ENCODE measurements at places on chromosomes 3 and 15.

- DNase-seq = no peak
Observed at GRCh38 chr3:12415014-12415680, 69.1 kb upstream of the TSEN2 start.

GRCh38 chr3:195182470-195182795 lies 88.5 kb downstream of the XXYLT1 start:
- peak; percentile 55 for DNase-seq

DNA sequence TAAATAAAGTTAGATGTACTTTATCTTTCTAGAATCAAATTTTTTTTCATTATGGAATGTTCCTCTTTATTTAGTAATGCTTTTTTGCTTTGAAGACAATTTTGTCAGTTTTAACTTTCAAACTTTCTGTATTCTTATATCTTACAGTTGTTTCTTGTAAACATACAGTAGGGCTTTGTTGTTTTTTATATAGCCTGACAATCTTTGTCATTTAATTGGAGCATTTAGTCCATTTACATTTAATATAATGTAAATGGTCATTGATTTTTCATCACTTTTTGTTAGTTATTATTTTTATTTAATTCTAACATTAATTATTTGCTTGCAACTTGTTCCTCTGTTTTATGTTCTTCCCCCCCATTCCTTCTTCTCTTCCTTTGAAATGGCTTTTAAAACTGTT lies 55.4 kb upstream of the RNU6-1 start:
- DNase-seq = no peak

GRCh38 chr3:62961874-62962556 lies 86.8 kb upstream of the CADPS start:
- no peak for DNase-seq

DNA sequence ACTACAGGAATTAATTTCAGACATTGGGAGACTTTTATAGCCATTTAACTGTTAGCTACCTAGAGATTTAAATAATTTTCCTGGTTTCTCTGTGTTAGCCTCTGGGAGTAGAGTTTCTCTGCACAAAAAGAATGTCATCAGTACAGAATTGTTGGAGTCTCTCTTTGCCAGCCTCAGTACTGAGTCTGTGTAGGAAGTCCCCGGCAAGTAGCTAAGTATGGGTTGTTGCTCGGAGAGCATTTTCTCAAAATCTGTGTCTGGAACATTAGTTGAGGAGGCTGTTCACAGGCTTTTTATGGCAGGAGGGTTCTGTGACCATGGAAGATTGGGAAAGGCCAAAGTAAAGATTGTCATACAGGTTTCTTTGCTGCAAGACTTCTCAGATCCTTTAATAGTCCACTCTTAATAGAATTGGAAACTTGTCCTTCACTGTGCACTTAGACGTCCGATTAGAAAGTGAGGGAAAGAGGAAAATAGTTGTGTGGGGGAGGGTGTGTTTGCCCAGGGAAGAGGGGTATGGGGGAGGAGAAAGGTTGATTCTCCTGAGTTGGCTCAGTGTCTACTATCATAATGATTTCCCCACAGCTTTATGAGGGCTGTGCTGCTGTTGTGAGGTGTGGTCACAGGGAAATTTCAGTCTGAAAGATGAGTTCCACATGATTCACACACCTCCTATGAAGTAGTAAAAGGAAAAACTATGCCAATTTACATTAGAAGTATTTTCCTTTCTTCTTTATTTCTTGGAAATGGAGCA lies 207.1 kb downstream of the PTPRG start:
- DNase-seq = no peak

GRCh38 chr15:48592221-48592731 lies 53.2 kb downstream of the FBN1 start:
- DNase-seq = no peak

DNA sequence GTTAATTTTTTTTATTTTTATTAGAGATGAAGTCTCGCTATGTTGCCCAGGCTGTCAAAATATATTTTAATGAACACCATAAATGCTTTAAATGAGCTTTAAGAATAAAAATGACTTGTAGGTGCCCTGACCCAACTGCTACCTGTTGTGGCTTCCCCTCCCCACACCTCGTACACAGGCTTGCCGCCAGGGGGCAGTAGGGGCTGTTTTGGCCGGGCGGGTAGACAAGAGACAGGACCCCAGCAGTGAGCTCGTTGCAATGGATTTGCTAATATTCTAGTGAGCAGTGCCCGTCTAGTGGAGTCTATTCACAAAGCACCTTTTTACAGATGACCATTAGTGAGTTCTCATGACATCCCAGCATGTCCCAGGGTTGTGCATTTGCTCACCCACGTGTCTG lies 418.1 kb downstream of the OCA2 start:
- no peak for DNase-seq

- DNase-seq = no peak
Observed at GRCh38 chr3:149900322-149900721, 70.4 kb downstream of the PFN2 start.

DNA sequence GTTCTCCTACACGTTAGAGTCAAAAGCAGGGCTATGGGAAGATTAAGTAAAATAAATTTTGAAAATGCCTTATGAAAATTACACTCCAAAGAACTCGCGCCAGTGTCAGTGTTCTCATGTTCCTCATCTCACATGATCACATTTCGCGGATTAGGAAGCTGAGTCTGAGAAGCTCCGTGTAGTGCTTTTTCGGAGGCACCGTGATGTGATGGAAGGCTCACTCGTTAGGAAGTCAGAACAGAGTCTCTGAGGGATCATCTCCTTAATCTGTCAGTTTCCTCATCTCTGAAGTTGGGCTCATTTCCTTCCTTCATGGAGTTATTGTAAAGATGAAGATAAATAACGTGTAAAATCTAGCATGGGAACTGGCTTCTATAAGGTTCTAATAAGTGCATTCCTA lies 3.2 kb downstream of the ADIPOQ start:
- no peak for DNase-seq

DNA sequence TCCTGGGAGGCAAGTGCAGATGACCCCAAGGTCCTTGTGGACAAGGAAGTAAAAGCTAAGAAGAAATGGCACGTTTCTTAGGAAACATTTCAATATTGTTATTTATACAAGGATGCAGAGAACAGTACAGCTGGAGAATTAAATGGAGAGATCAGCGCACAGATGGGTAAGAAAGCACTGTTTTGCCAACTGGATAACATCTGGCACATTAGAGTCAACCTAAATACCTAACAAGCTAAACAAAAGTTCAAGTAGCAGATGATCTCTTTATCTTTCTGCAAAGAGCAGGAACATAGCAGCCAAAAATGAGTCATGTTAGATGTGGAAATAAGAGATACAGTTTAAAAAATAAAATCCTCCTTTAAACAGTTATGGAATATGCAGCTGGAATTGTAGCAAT lies 15.7 kb upstream of the DPPA4 start:
- DNase-seq = no peak

DNA sequence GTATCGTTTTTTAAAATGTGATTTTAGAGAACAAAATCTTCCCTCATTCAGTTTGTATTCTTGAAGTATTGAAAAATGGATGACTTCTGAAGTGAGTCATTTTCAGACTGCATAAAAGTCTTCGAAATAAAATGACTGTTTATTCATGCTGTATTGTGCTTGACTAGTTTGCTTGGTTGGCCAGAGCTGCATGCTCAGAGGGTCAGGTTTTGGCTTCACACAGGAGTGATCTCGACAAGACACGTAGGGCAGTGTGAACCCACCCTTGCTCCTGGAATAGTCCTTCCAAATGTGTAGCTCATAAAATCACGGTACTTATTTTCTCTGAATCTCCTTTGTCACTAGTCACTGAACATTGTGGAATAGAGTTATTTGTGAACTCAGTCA lies 73.3 kb downstream of the FNDC3B start:
- no peak for DNase-seq

DNA sequence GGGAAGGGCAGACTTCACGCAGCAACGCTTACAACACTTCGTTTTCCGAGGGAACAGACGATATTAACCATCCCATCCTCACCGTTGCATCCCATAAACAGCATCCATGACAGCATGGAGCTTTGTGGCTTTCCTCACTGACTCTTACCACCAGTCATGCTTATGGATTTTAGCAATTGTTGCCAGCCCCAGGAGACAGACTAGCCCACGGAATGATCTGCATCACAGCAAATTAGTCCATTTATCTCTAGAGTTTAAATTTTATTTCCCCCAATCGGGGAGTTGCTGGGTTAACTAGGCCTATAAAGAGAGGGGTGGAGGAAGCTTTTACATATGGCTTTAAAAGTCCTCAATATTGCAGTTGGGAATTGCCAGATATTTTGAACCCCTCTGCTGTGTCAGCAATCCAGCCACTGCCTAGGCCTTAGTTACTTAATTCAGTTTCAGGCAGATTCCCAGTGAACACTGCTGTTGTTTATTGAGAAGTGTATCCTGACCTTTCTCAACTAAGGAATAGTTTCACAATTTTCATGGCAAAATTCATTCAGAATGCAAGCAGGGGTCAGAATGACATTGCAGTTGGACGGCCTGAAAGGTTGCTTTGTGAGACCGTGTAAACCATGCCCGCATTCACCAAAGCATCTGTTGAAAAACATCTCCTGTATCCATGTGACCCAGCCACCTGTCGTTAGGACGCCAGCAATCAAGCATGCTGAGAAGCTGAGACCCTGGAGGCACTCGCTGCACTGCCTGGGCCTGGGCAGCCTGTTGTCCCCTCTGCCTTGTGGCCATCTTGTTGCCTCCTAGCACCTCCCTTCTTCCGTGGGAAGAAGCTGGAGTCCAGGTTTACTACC lies 397.4 kb upstream of the TPM1 start:
- DNase-seq = no peak

GRCh38 chr15:72155003-72155621 lies 36.9 kb downstream of the SENP8 start:
- DNase-seq = peak; percentile 28

DNA sequence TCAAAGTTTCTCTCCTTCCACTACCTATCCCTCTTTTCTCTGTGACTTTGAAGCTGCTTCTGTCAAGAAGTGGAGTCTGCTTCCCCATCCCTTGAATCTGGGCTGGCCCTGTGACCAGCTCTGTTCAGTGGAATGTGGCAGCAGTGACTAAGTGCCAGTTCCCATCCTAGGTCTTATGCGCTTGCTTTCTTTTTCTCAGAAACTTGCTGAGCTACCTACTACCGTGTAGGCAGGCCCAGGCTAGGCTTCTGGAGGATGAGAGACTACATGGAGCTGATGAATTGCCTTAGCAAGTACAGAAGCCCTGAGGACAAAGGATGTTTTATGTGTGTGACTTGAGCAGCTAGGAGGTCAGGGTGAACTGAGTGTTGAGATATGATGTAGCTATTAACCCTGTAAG lies 123.2 kb downstream of the PDCD6IP start:
- no peak for DNase-seq

- DNase-seq = no peak
Observed at GRCh38 chr3:3603351-3603750, 195.9 kb upstream of the LRRN1 start.

GRCh38 chr3:113953677-113954076 lies 5.9 kb downstream of the ZDHHC23 start:
- DNase-seq = no peak

DNA sequence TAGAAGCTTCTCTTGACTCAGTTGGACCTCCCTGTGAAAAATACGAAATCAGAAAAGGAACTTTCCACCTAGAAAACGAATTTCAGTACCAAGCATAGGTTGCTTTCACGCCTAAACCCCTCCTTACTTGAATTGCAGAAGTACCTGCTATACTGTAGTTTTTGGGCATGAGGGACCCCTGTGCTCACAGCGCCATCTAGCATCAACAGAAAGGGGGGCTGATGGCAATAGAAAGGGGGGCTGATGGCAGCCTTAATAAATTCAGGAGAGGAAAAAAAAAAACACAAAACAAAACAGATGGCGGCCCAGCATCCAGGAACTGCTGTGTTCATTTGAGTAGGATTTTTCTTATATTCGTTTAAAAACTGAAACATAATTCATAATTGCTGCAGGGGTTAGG lies 96.7 kb downstream of the NPAP1 start:
- DNase-seq = no peak

DNA sequence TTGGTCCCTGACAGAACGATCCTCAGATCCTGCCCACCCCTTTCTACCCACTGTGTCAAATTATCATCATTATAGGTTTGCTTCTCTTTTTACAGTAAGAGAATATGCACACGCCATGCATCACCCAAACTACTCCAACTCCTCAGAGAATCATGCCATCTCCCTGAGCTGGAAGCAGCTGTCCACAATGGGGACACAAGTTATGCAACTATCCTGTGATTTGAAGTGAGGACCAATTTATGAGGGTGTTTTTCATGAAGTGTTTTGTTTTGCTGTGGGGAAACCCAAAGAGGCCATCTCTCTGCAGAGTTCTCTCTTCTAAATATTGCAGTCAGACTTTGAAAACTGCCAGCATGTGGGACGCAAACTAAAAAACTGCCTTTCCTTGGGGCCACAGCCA lies 35.8 kb upstream of the TNFSF10 start:
- DNase-seq = no peak

DNA sequence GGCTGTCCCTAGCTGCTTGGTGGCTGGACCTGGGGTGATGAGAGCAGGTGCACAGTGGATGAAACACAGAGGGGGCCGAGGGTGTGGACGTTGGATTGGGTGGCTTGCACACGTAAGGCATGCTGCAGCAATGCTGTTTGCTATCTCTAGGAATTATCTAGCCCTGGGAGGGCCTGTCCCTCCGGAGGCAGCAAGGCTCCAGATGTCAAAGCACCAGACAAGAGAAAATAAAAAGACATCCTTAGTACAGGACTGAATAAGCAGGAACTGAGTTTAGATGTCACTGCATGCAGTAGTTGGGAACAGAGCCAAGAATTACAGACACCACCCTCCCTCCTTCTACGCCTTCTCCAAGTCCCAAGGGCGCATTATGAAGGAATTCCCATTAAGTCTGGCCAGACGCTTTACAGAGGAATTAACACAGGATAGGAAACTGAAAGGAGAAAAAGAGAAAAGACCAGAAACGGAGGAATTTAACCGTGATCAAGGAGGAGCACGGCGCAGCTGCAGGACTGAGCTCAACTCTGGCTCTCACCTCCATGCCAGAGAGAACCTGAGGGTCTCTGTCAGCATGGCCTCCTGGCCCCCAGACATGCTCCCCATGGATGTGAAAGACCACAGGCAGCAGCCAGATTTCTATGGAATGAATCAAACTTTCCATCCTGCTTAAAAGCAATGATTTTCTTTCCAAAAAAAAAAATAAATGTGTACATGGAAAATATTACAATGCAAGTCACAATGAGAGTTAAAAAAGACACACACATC lies 13.8 kb downstream of the ATP10A start:
- no peak for DNase-seq

DNA sequence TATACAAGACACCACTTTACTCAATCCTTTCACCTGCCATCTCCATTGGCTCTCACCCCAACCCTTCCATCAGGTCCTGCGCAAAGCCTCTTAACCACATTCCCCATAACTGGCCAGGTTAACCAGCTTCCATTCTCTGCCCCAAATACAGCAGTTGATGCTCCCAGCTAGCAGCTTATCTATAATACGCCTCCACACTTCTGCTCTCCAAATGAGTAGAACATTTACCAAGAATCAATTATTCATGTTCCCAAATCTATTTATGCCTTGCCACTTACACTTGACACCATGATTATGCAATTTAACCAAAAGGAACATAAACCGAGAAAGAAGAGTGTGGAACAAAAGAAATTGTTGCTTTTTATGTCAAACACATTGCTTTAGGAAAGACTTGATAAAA lies 103.7 kb upstream of the TPM1 start:
- DNase-seq = no peak

- DNase-seq = no peak
Observed at GRCh38 chr15:62900071-62900802, 142.3 kb upstream of the TPM1 start.

Data from NCI-H446 (cell line).